ENCODE measurements at places on chromosomes 7 and 10.

- DNase-seq: no peak
Observed at GRCh38 chr7:33814400-33814799, 90.9 kb upstream of the BMPER start.

DNA sequence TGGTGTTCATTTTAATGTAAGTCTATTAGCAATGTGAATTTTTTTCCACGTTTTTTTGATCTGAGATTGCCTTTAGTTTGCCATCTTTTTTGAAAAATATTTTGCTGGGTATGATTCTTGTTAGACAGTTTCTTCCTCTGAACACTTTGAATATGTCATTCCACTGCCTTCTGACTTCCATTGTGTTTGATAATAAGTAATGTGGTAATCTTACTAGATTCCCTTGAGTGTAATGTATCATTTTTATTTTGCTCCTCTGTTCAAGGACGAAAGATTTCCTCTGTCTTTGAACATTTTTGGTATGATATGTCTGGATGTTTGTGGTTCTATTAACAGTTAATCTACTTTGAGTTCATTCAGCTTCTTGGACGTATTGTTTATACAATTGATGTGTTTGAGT, 371.4 kb downstream of the SUGCT start:
- no peak for DNase-seq

DNA sequence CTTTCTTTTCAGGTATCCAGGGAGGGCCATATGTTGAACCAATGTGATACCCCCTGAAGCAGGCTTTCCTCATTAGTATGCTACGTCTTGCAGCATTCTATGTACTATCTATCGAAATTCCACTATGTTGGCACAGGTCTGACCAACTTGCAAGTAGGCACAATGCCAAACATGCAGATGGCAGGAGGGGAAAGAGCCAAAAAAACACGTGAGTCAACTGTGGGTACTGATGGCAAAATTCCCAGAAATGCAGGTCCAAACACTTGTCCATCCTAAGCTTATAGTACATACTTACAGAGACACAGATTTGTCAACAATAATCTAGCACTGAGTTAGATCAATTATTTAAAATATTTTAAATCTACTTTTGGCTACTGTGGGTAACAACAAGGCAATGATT, 394.9 kb downstream of the DGKB start:
- no peak for DNase-seq

- no peak for DNase-seq
Observed at GRCh38 chr10:86943316-86944030, 13.9 kb downstream of the MMRN2 start.

DNA sequence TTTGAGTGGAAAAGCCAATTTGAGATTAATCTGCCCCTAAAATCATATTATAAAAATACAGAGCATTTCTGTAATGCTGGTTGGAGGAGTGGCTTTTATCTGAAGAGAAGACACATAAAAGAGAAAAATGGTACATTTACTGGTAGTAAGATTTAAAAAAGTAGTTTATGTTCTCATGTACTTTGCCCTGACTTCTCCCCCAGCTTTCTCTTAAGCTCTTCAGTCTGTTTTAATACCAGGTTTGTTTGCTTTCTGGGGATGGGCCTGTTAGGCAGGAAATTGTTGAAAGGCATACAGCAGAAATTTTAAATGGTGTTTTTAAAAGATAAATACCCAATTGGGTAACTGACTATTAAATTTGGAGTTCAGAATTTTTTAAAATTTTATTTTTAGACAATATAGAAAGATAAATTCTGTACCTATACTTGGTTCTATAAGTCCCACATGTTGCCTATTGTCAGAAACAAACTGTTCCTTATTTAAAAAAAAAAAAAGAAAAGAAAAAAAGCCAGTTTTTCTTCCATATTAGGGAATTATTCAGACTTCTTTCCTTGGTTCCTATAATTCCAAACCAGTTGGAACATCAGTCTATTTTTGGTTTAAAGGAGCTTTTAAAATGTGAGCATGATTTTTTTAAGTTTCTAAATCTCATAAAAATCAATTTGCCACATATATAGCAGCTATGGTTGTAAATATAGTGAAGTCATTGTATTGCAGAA, 136.6 kb downstream of the ARID5B start:
- no peak for DNase-seq

GRCh38 chr7:75889826-75890225, 11.0 kb downstream of the RHBDD2 start:
- DNase-seq: peak; percentile 42

DNA sequence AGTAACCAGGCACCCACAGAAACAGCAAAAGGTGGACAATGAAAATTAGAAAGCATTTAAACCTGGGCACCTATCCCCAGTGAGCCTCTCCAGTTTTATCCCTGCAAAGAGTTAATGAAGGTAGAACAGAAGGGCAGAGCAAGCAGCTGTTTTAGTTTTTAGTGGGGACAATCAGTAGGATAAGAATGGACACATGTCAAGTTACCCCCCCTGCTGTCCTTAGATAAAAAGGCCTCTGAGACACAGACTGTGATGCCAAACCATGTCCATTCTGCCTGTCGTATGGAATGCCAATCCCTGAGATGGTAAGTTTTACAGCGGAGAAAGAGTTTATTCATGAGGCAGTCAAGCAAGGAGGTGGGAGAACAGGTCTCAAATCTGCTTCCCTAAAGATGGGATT, 162.6 kb upstream of the AGR3 start:
- no peak for DNase-seq

GRCh38 chr10:71314028-71314693, 4.9 kb upstream of the SLC29A3 start:
- DNase-seq: peak; percentile 87

GRCh38 chr10:34780818-34781380, 34.2 kb downstream of the PARD3 start:
- no peak for DNase-seq

- no peak for DNase-seq
Observed at GRCh38 chr10:48899781-48900180, 39.9 kb downstream of the LRRC18 start.

GRCh38 chr10:70562036-70562755, 40.3 kb downstream of the PRF1 start:
- DNase-seq: no peak

DNA sequence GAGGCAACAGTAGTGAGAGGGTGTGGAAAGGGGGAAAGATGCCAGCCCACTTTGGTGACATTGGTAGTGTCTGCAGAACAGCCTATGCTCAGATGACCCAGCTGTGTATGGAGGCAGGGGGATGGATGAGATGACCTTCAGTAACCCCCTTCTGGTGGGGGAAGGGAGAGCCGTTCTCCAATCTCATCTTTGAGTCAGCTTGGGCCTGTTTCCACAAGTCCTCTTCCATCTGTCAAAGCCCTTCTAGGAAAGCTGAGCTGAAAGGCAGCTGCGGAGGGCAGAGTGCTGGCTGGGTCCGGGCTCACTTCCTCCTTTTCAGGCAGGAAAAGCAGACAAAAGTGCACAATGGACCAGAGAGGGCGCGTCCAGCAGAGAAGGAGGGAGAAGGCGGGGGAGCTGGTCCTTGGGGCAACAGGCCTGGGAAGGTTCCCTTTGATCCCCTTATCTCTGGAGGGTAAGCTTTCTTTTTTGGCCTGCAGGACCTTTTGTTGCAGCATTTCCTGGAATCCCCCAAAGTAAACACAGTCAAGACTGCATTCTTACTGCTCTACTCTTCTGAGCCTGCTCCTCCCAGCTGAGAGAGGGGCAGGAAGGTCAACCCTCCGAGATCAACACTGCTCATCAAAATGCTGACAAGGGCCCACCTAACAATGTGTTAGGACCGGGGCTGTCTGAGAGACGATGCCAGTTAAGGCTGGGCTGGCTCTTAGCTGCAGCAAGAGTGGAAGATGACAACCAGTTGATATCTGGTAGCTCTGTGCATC, 1.2 kb upstream of the LRMDA start:
- DNase-seq: no peak

GRCh38 chr7:95201727-95202126, 122.6 kb downstream of the PON1 start:
- no peak for DNase-seq

DNA sequence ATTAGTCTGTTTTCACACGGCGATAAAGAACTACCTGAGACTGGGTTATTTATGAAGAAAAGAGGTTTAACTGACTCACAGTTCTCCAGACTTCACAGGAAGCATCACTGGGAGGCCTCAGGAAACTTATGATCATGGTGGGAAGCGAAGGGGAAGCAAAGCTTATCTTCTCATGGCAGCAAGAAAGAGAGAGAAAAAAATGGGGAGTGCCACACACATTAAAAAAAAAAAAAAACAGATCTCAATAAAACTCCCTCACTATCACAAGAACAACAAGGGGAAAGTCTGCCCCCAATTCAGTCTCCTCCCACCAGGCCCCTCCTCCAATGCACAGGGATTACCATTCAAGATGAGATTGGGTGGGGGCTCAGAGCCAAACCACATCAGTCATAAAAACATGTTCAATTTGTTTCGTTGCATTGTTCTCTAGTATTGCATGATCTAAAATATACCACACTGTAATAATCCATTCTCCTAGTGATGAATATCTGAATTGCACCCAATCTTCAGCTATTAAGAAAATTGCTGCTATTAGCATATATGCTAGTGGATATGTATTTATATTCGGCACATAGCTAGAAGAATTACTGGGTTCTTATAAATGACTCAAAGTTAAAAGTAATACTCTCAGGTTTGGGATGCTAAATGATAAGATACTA, 328.9 kb upstream of the KCND2 start:
- no peak for DNase-seq

GRCh38 chr10:122261584-122261983, 9.5 kb upstream of the BTBD16 start:
- DNase-seq: no peak

GRCh38 chr10:76244061-76244686, 812.8 kb downstream of the LRMDA start:
- DNase-seq: no peak

DNA sequence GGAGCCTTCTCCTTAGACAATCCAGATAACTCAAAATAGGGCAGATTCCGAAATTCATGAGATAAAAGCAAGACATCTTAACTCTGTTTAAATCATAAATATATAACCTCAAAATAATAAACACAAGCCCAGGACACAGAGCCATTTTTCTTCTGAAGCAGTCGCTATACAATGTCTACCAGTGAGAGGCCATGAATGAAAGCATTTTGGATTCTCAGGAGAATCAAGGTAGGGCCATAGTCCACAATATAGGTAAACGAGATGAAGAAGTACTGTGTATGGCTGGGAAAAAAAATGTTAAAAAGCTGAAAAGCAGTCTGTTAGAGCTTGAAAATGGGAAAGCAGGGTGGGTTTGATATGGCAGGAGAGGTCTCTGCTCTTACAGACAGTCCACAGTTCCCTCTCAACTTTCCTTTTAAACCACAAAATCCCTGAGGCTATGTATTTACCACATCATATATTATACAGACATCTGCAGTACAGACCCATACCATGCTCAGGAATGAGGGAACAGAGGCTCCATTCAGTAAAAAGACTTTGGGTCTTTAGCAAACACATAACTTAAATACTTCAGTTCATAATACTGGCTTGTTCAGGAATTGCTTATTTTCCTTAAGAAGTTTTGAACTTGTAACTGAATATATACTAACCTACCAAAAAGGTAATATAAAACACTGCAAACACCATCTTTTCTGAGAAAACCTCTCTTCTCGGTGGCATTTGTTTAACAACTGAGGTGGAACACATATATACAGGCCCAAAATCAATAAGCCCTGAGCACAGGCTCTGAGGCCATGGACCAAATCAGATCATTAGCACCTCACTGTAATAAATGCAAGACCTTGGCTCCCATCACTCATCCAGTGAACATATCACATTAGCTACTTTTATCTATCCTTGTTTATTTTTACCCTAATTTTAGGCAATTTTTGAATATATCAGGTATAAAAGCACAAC, 109.3 kb downstream of the SORBS1 start:
- DNase-seq: no peak

- no peak for DNase-seq
Observed at GRCh38 chr7:28811008-28811407, 147.1 kb downstream of the TRIL start.

DNA sequence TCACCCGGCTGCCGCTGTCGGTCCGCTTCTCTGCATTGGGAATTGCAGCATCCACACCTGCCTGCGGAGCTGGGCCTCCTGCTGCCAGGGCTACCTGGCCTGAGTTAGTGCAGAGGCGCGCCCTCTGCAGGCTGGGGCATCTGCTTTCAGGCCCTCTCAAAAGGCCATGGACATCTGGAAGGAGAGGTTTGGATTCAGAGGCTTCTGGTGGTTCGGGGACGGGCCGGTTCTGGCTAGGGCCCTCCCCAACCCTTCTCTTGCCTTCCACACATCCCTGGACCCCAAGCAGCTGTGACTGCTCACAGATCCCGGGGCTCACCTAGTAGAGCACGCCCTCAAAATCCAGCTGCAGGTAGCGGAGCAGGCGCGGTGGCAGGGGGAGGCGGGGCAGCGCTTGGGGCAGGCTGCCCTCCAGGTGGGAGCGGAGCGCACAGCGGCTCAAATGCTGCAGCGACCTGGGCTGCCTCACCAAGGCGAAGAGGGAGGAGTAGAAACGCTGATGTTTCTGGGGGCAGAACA, 8.4 kb upstream of the GBX1 start:
- no peak for DNase-seq

DNA sequence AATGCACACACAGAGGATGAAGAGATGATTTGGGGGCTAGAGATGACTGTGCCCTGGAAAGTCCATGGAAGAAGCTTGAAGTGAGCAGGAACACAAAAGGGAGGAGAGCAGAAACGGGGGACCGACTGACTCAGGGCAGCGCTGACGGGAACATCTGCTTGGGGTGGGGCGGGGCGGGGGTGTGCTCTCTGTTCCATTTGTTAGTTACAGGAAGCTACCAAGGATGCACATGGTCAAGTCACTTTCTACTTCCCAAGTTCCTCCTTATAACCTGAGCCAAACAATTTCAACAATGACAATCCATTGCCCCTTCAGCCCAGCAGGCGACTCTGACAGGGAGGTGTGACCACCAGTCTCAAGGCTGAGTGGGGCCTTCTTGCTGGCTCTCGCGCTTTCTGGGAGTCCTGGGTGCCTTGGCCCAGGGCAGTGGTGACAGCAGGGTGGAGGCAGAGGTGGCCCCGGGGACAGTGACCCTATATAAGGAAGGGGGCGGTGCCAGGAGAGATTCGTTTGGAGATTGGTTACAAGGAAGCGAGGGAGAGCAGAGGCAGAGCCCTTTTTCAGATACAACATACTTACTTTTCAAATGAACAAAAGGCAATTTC, 39.6 kb downstream of the CLEC2L start:
- no peak for DNase-seq

DNA sequence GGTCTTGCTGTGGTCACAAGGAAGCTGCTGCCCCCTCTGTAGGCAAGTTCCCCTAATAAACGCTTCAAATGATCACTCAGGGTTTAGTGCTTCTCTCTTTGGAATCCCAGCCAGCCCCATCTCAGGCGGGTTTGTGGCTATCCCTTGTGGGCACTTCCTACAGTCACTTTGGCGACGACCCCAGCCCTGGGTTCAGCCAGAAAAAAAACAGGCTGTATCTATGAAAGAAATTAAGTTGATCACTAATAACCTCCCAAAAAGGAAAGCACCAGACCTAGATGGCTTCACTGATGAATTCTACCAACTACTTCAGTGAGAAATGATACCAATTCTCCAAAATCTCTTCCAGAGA, 208.2 kb downstream of the MAD1L1 start:
- no peak for DNase-seq

GRCh38 chr7:108660465-108660864, 90.8 kb downstream of the DNAJB9 start:
- DNase-seq: no peak

- DNase-seq: no peak
Observed at GRCh38 chr7:139118805-139119485, 9.4 kb upstream of the ZC3HAV1 start.
